ENCODE measurements at places on chromosomes 7 and 10. TPM values are rescaled to one million over a fixed set of nuclear protein-coding genes. Genes with fewer than 3 reads are reported as not detected.
A peak's percentile ranks its signal among the peaks of the same experiment; 100 is the strongest.

The PIP gene
- not detected for total RNA-seq

The ZFYVE27 gene
- total RNA-seq: 27.1 TPM

The CACNA2D1 gene
- total RNA-seq: 0.18 TPM

- peak; percentile 35 for DNase-seq
These were observed 47.4 kb downstream of the ALOX5 start for GRCh38 chr10:45421221-45422097.

- no peak for DNase-seq
These were observed 28.6 kb downstream of the JAZF1 start for GRCh38 chr7:28151965-28152364.

- no peak for DNase-seq
These were observed 47.2 kb upstream of the SFTPD start for GRCh38 chr10:79995979-79996634.

DNA sequence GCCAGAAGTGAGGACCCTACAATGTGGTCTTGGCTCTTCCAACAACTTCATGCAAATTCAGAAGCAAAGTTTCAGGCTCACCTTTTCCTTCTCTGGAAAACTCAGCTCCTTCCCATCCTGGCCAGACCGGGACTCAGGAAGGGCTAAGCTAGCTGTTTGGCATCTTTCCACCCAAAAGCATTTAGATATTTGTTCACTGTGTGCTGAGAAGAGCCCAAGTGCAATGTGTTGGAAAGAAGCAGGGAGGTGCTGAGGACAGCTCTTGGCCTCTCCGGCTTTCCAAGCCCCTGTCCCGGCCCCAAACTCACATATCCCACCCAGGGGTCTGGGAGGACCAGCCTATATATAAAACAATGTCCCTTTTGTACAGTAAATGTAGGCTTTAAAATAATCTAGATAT lies 44.5 kb downstream of the MKI67 start:
- DNase-seq: no peak
